ENCODE measurements at places on chromosomes 7 and 10.

DNA sequence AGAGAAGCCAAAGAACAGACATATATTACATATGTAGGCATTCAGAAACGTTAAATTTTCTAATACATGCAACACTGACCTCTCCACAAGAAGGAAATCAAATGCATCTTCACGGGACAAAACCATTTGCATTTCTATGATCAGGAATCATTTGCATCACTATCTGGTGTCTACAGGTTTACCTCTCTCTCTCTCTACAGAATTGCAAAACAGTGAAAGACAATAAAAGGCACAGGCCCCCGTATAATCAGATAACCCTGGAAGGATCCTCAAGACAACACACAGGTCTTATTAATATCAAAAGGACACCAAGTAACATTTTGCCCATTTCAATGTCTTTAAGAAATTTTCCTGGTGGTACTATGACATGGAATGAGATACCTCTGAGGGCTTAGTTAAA, 306.3 kb downstream of the GPAM start:
- DNase-seq, result no peak

DNA sequence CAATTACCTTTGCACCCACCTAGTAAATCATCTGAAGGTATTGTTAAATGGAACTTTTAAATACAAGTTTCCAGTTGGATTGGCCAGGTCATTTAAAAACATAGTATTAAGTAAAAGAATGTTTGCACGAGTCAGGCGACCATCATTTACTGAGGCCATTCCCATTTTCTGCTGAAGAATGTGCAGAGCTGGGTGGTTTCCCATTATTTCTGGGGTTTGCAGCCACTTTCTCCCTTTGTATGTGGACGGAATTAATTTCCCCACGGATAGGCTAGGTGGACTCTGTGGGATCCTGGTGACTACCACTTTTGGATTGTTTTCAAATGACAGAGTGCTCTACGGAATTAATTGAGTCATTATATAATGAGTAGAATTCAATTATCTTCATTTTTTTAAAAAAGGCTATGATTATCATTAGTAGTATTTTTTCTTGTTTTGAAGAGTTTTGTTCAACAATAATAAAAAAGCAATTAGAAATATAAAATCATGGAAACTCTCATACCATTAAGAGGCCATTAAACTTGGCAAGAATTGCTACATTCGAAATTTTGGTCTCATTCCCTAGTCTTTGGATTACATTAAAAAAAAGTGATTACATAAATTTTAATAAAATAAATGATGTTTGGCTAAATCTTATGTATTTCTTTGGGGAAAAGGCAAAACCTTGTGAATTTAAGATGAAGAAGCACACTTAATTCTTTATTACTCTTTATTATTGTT, 120.4 kb upstream of the FZD8 start:
- DNase-seq, result no peak

DNA sequence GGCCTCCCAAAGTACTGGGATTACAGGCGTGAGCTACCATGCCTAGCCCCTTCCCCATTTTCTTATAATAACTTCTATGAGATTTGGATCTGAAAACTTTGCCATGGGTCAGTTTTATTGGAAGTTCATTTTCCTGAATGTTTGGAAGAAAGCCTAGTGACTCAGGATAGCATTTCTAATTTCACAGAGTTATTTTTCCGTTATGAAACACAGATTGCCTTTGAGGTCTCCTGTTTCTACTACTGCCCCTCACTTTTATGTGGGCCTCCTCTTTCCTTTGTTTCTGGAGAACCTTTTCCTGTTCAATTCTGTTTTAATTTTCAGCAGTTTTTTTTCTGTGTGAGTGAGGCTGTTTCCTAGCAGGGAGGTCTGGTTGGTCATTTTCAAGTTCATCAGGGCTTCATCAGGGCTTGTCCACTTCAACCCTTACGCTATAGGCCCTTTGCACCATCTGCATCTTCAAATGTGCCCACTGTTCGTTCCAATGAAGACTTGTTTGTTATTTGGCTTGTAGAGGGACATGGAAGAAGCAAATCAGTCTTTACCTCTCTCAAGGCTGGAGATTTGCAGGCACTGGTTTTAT, 58.7 kb downstream of the BMPR1A start:
- DNase-seq, result no peak

DNA sequence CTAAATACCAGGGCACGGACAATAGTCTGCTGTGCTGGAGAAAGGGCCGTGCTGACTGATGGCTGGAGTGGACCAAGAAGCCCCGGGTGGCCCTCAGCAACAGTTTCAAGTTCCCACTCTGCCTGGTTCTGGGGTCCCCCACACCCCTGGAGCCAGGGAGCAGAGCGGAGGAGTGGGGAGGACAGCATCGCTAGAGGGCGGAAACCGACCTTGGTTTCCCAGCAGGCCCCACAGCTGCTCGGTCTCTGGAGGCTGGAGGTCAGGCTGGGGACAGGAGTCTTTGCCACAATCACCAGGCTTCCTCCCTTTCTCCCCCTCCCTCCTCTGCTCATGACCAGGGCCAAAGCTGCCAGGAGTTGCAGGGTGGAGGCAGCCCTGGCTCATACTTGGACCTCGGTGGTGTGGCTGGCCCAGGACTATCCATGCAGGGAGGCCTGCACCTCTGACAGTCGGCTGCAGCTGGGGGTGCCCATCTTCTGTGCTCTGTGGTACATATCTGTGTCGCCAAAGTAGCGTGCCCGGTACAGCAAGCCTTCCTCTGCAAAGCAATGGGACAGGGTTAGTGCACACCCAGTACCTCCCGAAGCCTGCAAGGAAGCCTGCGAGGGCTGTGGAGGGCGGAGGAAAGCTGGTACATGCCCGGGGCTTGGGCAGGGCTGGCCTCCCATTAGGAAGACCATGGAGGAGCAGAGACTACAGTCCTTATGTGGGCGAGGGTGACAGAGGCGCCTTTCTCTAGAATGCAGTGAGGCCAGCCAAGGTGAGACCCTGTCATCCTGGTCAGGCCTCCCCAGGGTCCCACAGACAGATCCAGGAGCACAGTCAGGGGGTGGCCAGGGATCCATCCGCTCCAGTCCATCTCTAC, 19.1 kb downstream of the DNAJB12 start:
- DNase-seq, result no peak

DNA sequence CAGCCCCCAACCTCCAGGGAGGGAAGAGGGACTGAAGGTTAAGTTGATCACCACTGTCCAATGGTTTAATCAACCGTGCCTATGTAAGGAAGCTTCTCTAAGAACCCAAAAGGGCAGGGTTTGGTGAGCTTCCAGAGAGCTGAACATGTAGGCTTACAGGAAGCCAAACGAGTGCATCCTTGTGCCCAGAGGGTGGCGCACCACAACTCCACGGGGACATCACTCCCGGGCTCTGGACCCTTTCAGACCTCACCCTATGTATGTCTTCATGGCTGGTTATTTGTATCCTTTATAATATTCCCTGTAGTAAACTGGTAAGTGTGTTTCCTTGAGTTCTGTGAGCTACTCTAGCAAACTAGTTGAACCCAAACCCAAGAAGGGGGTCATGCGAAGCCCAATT, 11.5 kb upstream of the NFKB2 start:
- DNase-seq, result no peak

DNA sequence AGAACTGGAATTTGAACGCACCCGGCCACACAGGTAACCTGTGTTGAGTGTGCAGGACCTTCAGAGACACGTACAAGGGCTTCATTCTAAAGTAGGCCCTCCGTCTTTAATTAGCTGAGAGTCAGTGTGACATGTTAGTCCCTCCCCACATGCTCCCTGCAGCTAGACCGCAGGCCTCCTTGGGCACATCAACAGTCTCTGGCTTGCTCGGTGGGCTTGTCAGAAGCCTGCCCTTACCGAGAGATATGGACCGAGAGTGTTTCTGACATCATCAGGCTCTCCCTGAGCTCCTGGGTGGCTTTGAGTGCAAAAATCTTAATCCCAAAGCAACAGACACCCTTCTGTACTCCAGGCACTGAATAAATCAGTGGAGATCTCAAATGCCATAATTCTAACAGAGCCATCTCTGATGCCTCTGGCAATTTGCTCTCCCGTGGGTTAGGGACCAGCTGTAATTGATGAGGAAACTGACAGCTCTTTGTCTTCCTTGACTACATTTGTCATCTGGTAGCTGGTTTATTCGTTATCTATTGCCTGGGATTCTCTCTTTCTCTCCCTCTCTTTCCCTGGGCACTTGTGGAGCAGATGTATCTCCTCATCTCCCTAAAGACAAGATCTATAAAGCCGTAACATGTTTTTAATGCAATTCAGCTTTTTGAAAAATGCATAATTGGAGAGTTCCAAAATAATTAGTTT, 850.6 kb downstream of the TYW1 start:
- DNase-seq, result no peak

GRCh38 chr7:152857272-152857671, 97.7 kb downstream of the ACTR3B start:
- no peak for DNase-seq

GRCh38 chr10:127410030-127410429, 139.1 kb upstream of the NPS start:
- DNase-seq, result no peak

DNA sequence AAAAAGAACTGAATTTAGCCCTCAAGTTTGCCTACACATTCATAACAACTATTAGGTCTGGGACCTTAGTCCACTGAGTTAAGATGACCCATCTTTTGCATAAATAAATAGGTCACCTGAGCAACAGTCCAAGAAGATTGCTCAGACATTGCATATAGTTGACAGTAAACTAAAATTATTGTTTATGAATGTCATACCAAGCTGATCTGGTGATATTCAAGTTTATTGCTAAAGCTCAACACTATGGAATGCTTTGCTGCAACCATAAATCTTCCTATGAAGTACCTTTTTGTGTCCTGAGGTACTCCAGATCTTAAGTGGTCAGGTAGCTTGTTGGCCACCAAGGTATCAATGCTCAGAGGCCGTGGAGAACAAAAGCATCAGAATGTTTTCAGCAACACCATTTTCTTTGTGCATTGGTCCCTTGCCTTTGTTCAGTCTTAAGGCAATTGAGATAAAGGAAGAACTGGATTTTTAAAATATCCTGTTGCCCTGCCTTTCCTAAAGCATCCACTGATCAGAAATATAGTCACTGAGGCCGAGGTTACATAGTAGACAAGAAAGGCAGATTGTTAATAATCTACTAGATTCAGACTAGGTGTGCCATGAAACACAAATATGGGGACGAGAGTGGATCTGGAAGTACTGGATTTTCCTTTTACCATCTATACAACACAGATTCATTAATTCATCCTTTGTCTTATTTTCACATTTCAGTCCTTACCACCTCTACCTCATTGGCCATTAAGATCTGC, 321.3 kb downstream of the PTEN start:
- no peak for DNase-seq

GRCh38 chr10:73762915-73763314, 18.7 kb downstream of the SEC24C start:
- no peak for DNase-seq

DNA sequence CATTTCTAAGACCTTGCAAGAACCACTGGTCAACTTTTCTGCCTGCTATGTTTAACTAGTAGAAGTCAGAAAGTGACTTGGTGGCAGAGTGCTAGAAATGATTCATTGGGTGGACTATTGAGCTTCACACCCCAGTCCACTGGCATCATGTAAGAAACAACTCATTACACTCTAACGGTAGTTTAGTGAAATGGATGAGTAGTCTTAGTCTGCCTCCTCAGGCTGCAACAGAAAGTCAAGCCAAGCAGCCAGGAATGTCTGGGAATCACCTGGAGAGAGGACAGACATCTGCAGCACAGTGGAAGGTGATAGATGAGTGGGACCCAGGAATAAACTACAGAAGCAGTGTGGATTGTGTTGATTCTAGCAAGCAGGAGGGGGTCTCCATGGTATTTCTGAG, 125.4 kb downstream of the AUTS2 start:
- DNase-seq, result no peak

GRCh38 chr10:72088889-72089575, 681 bp upstream of the SPOCK2 start:
- DNase-seq, result peak; percentile 32

GRCh38 chr7:24971333-24972165, 8.4 kb downstream of the OSBPL3 start:
- no peak for DNase-seq

DNA sequence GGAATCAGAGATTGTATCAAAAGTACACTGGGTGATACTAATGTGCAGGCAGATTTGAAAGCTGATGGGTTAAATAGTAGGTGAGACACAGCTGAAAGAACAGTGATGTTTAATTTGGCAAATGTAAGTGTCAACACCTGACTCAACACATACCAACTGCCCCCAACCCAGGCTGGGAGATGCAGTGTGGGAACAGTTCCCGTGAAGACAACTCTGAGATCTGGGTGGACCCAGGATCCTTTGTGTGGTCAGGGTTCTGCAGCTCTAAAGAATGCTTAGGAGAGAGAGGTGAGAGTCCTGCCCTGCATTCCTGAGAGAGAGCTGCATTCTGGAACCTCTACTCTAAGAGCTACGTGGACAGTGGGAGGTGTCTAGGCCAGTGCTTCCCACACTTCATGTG, 479.7 kb downstream of the RPS24 start:
- DNase-seq, result no peak

DNA sequence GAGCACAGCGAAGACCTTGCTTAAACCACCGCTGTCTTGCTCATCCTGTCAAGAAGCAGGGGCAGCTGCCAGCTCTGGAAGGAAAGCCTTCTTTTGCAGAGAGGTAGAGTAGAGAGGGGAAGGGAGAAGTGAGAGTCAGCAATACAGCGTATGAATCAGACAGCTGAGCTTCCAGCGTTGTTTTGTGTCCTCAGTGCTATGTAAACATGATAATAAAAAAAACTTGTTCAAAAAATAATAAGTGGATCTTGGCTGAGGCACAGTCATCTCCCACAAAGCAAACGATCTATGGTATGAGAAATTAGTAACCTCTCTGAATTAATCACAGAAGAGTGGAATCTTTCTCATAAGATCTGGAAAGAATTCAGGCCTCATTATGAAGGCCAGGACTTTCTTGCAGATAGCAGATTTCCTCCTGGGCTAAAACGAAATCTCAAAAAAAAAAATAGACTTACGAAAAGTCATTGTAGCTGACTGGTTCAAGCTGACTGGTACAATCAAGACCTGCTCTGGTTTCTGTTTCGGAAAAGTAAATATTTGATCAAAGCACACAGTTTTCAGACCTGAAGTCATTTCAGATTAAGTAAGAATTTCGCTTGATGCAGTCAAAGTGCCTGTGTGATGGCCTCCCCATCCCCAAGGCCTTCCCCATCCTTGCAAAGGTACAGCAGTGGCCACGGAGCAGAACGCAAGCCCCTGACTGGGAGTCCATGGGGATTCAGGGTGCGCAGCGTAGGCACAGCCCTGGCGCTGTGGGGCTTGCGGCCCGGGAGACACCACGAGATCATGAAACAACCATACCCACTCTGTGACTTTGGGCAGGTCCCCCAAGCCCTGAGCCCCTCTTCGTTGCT, 29.4 kb downstream of the CHST15 start:
- no peak for DNase-seq

DNA sequence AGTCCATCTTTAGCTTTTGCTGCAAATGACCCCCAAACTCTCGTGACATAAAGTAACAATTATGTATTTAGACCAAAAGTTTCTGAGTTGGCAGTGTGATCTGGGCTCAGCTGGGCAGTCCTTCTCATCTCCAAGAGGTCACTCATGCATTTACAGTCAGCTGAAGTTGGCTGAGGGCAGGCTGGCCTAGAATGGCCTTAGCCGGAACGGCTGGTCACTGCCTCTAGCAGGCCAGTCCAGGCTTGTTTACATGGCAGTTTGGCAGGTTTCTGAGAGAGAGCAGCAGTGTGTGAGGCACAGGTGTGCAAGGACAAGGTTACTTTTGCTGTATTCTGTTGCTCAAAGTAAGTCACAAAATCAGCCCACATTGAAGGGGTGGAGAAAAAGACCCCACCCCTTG, 200.0 kb upstream of the AGK start:
- DNase-seq, result no peak

GRCh38 chr7:148419856-148420832, 170.4 kb upstream of the C7orf33 start:
- DNase-seq, result no peak

- DNase-seq, result no peak
Measured at GRCh38 chr7:1813394-1814088, 143.5 kb downstream of the ELFN1 start.
